ENCODE measurements at places on chromosomes 12 and 14.

- no peak for DNase-seq
These were observed 29.3 kb downstream of the SLC38A2 start for GRCh38 chr12:46343118-46343852.

DNA sequence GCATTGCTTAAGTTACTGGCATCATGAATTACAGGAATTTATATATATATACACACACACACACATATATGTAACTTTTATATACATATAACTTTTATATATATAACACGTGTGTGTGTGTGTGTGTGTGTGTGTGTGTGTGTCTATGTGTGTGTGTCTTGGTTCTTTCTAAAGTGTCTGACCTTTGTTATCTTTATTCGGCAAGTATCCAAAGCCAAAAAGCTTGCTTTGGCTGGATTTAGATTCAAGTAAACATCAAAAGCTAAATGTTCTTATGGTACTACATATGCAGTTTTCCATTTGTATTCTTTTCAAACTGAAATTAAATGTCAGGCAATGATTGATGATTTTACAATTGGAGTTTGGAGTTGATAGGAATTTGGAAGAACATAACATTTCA, 69.9 kb downstream of the SLC16A7 start:
- DNase-seq = no peak

DNA sequence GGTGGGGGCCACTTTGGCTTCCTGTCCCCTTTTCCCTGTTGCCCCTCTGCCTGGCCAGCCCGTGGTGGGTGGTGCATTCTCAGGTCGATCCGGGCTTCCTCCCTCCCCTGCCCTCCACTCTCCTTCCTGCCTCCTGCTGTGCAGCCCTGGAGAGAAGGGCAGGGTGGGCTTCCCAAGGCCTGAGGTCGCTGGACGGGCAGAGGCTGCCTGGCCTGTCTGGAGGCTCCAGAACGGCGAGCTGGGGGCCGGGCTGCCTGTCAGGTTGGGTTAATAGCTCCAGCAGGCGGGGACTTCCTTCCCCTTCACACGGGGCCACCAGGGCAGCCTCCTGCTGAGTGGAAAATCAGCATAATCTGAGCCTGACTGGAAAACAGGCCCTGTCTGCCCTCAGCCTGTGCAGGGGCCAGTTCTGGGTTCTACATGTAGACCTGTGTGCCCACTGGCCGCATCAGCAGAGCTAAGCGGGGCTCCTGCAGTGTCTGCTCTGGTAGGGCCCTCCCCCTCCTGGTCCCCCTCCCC, 11.3 kb downstream of the KIF26A start:
- DNase-seq = no peak

DNA sequence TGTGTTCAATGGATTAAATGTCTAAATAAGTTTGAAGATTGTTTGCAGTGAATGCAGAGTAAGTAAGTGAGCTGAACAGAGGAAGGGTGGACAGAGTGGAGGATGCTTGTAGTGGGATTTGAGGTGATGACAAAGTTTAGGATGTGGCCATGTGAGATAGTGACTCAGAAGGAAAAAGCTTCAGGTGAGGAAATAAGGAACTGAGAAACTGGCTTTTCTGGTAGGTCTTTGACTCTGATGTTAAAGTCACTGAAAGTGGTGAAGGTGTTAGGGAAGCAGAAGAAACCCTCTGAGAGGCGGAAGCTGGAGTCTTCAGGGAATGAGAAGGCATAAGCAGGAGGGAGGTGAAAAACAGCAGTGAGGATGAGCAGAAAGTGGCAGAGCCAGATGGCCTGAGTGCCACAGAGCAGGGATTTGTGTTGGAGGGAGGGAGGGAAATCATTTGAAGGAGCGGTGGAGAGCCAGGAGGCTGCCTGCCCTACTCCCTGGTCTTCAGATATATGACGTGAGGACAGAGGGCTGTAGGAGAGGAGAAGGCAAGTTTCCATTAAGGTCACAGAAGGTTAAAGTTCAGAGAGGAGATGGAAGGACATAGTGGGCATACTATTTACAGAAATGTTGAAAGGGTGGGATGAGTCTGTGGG, 24.8 kb downstream of the RGS6 start:
- no peak for DNase-seq

Measured in NCI-H748 treated with DMSO at 0.1 percent for 48 hours (cell line).